Airway epithelial cell (primary cell): ENCODE measurements at places on chromosomes 7 and 10. TPM values are rescaled to one million over a fixed set of nuclear protein-coding genes. Genes with fewer than 3 reads are reported as not detected.

Gene VAX1
- total RNA-seq, result not detected in 2 replicates

Gene OR13A1
- not detected in 2 replicates for total RNA-seq

Gene TMEM140
- total RNA-seq, result not detected in 2 replicates

Gene SPDYE6
- not detected in 2 replicates for total RNA-seq

Gene MYH16
- total RNA-seq, result 0.35 and 1.2 TPM in 2 replicates

Gene AFAP1L2
- 8.0 and 14.5 TPM in 2 replicates for total RNA-seq

Gene ADCYAP1R1
- total RNA-seq, result not detected in 2 replicates

Gene SLC39A12
- total RNA-seq, result not detected in 2 replicates

Gene CCL24
- not detected in 2 replicates for total RNA-seq
